Activated CD4-positive, alpha-beta T cell treated with anti-CD3 and anti-CD28 coated beads, Interleukin-2, amount 10 ng/mL, durations not matched to agents 24 days and 14 days (primary cell): ENCODE measurements at places on chromosomes 2 and 18. TPM values are rescaled to one million over a fixed set of nuclear protein-coding genes. Genes with fewer than 3 reads are reported as not detected.
A peak's percentile ranks its signal among the peaks of the same experiment; 100 is the strongest.

GRCh38 chr18:36335476-36336279 lies 38.2 kb downstream of the FHOD3 start:
- no peak for DNase-seq

- DNase-seq, result no peak
Measured at GRCh38 chr2:179785902-179786301, 75.5 kb downstream of the ZNF385B start.

- DNase-seq, result no peak
Measured at GRCh38 chr2:207149249-207150213, 16.2 kb downstream of the KLF7 start.

GRCh38 chr18:79227621-79228020 lies 158.4 kb downstream of the ATP9B start:
- DNase-seq, result no peak

DNA sequence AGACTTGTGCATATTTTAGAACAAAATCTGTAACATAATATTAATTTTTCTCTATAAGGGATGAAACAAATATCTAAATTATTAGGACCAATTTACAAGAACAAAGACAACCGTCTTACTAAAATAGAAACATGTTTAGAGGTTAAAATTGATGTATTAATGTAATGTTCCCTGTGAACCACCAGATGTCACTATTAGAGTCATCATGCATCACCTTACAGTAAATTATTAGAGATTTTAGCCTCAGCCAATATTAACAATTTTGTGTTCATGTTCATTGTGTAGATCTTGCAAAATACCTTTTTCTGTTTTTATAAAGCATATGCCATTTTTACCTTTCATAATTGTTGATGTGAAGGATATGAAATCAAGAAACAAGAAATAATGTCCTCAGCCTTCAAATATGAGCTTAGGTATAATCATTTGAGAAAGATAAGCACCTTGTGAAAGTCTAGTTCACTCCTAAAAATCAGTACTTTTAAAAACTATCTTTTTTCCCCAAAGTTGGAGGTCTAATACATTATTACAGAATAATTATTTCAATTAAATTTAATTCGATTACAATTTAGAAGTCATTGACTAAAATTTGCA lies 344.3 kb upstream of the KCNH7 start:
- no peak for DNase-seq

DNA sequence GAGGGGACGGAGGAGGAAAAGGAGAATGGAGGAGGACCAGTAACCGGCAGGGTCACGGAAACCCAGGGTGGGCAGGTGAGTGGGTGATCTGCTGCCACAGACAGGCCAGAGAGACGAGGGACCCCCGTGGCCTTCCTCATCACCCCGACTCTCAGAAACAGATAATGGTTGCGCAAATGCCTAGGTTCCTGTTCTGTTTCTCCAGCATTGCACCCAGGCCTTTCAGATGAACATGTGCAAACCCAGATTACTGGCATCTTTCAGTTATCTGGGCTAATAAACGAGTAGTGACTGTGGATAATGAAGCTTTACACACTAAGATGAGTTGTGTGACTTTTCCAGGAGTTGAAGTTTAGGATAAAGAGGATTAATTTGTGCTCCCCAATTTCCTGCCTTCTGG lies 46.5 kb downstream of the TET3 start:
- DNase-seq, result no peak

GRCh38 chr2:50178050-50178449 lies 853.9 kb downstream of the NRXN1 start:
- no peak for DNase-seq

GRCh38 chr2:207334624-207335371 lies 169.1 kb upstream of the KLF7 start:
- DNase-seq, result peak; percentile 68

DNA sequence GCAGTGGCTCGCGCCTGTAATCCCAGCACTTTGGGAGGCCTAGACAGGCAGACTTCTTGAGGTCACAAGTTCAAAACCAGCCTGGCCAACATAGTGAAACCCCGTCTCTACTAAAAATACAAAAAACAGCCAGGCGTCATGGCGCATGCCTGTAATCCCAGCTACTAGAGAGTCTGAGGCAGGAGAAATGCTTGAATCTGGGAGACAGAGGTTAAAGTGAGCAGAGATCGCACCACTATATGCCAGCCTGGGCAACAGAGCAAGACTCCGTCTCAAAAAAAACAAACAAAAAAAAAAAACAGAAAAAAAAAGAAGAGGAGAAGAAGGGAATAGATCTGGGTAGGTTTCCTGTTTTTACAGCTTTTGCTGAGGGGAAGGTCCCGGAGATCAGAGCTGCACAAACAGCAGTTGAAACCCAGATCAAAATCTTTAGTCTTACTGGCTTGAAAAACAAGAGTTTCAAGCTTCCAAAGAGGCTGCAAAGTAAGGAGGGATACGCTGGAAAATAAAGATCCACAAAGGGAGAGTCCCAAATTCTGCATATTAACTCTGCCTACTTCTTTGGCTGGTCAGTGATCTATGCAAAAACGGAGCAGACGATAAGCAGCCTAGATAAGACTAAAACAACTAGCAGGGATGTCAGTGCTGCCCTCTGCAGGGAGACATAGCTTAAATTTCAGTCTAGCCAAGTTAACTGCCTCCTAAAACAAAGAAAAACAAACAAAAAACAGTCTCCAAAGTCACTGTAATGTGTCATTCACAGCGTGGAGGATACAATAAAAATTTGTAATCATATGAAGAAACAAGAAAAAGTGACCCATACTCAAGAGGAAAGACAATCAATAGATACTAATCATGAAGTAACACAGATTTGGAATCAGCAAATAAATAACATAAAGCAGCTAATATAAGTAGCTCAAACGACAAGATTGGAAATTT lies 74.1 kb downstream of the TLK1 start:
- DNase-seq, result peak; percentile 84

DNA sequence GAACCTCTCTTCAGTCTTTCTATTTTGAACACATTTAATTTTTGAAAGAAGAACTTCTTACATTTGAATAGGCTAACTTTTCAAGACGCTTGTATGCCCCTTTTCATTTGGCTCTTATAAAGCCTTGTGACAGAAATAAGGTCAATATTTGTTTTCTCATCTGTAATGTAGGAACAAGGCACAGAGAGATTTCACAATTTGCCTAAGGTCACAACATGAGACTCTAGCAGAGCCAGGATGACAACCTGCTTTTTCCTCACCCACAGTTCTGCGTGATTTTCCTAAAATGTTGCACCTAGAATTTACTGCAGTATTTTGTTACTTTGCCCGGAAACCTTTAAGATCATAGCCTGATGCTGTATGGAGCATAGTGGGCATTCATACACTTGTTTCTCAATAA lies 67.4 kb downstream of the TXNL1 start:
- DNase-seq, result no peak

GRCh38 chr18:46641917-46642316 lies 15.1 kb downstream of the LOXHD1 start:
- DNase-seq, result no peak

DNA sequence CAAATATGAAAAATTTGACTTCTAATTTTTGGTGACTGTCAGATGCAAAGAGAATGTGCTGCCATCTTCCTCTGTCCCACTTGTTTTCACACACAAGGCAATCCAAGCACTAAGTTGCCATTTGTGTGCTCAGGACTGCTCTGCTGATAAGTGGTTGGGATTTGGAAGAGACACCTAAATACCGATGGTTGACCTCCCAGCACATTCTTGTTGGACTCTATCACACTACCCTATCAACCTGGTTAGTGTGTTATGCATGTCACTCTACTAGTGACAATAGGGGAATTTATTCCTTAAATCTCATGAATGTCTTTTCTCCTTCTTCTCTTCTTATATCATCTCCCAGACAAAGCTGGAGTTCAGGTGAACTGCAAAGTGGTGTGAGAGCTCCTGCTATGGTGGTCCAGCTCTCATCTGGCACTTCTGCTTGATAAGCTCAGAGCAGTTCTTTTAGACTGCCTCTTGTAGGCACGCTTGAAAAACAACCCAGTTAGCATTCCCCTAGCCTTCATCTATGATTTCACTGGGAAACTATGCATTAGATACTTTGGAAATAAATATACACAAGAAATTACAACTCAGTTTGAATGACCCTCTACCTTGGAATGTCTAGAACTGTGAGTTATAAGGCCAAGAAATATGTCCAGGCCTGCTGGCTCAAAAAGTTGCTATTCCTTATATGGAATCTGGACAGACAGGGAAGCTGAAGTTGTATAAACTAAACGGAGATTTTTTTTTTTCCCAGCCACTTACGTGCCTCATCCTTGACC lies 404.8 kb downstream of the MEIS1 start:
- DNase-seq, result no peak

GRCh38 chr2:159399716-159400415 lies 113.4 kb upstream of the WDSUB1 start:
- no peak for DNase-seq

DNA sequence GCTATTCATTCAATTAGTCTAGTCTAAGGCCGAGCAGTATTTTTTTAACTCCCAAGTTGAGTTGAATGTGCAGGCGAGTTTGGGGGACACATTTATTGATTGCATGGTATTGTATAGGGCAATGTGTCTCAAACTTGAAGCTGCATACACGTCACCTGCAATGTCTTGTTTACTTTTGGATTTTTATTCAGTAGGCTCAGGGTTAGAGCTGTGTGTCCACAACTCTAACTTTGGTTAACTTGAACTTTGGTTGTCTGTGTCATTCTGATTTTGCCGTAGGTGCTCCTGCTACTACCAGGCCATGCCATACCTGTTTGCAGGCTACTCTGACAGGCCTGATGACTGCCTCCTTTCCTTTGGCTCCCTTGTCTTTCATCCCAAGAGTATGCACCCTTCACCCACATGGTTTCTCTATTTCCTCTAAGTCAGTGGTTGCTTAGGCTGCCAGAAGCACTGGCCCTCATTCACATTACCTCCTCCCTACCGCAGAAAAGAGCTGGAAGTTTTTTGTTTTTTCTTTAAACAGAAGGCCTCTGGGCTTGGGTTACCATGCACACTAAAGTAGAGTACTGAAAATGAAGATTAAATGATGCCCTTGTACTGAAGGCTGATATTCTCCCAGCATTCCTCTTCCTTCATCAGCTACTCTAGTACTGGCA lies 219.4 kb upstream of the SPOPL start:
- DNase-seq, result no peak

Gene DNER
- not detected in 2 replicates for total RNA-seq

Gene KCNK3
- not detected in 2 replicates for total RNA-seq

Gene LRRC30
- not detected in 2 replicates for total RNA-seq

Gene GPR45
- total RNA-seq, result not detected in 2 replicates

Gene CRACDL
- 0.07 and 0.12 TPM in 2 replicates for total RNA-seq

Gene NDC80
- total RNA-seq, result 42.4 and 50.5 TPM in 2 replicates

Gene REG3A
- not detected in 2 replicates for total RNA-seq
